ENCODE measurements at places on chromosomes 2 and 18. TPM values are rescaled to one million over a fixed set of nuclear protein-coding genes. Genes with fewer than 3 reads are reported as not detected.

DNA sequence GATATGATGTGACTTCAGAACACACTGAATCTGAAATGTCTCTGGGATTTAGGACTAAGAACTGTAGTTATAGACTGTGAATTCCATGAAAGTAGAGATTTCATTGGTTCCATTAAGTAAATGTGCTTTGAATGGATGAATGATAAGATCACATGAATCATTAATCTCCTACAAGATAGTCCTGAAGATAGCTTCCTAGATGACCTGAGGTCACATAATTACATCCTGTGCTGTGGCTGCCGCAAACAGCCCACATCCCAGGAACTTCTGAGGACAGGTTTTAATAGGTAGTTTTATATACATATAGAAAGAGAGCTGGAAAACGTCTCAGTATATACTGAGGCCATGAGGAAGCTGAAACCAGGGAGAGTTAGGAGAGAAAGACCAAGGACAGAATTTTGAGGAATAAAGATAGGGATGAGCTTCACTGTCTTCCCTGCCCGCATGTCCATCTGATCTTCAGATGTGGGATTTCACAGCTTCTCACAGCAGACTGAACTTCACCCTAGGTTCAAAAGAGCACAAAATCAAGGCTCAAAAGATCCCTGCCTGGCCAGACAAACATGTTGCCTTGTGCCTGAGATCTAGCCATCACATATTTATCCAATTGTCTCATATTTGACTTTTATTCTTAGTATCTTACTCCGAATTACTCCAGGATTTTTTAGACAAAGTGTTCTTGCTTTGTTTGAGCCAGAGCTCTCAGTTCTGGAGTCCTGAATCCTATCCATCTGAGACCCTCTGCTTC is 188.2 kb downstream of the IRS1 start:
- no peak for DNase-seq

DNA sequence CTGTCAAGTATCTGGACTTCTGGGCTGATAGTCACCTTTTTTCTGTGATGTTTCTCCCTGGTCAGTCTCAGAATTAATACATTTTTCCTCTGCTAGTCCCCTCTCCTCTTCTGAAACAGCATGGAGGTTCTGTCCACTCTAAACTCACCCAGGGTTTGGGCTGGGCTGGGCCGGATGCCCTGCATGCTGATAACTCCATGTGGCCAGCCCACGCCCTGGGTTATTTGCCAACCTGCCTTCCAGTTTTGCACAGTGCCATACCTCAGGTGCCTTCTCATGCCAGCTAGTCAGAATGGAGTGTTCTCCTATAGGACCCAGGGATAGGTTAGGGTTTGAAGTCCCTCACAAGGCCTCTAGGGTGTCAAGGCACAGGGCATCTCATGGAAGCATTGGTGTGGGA is 32.2 kb downstream of the MEX3C start:
- no peak for DNase-seq

GRCh38 chr2:233856184-233856583 is 1.8 kb upstream of the HJURP start:
- no peak for DNase-seq

- DNase-seq = no peak
Measured at GRCh38 chr18:59923539-59924196, 23.9 kb downstream of the PMAIP1 start.

- peak; percentile 19 for DNase-seq
Measured at GRCh38 chr2:10432311-10433181, 15.6 kb downstream of the ODC1 start.

GRCh38 chr18:73688851-73689711 is 458.6 kb downstream of the FBXO15 start:
- peak; percentile 49 for DNase-seq

- DNase-seq = no peak
Measured at GRCh38 chr2:133953524-133953923, 300.3 kb upstream of the MGAT5 start.

- DNase-seq = peak; percentile 58
Measured at GRCh38 chr2:196586511-196586991, 53.0 kb upstream of the CCDC150 start.

- no peak for DNase-seq
Measured at GRCh38 chr2:12486205-12487118, 230.3 kb upstream of the TRIB2 start.

GRCh38 chr2:241190291-241190981 is 2.0 kb downstream of the ANO7 start:
- no peak for DNase-seq

DNA sequence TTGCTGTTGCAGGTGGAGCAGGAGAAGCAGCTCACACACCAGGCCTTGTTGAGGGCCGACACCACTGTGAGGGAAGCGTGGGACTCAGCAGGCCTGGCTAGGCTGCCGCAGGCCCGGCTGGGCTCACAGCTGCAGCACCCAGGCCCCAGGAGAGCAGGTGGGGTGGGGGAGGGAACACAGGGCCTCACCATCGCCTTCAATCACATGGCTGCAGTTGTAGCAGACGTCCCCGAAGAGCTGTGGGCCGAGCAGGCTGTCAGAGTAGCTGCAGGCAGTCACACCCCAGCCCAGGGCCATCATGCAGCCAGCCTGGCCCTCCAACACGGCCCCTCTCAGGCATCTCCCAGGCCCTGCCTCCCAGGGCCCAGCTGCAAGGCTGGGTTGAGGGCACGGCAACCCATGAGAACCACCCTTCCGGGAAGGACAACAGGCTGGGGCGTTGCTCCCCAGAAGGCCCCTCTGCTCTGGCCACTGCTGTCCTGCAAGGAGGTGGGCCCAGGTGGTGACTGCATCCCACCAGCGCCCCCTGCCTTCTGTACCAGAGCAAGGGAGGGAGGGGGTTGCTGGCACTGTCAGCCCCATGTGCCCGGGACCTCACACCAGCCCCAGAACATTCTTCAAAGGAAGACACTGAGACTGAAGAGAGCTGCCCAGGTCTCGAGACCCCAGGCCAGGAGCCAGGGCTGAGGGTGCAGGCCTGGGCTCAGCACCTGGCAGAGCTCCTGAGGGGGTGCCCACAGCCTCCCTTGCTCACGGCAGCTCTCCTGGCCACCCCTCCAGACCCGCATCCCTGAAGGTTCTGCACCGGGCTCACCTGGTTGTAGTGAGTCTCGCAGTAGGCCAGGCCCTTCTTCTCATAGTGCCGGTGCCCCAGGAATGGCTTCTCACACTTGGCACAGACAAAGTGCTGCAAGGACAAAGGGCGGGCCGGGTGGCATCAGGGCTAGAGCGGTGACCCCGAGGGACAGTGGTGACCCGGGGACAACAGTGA is 5.6 kb upstream of the GPR17 start:
- peak; percentile 45 for DNase-seq

DNA sequence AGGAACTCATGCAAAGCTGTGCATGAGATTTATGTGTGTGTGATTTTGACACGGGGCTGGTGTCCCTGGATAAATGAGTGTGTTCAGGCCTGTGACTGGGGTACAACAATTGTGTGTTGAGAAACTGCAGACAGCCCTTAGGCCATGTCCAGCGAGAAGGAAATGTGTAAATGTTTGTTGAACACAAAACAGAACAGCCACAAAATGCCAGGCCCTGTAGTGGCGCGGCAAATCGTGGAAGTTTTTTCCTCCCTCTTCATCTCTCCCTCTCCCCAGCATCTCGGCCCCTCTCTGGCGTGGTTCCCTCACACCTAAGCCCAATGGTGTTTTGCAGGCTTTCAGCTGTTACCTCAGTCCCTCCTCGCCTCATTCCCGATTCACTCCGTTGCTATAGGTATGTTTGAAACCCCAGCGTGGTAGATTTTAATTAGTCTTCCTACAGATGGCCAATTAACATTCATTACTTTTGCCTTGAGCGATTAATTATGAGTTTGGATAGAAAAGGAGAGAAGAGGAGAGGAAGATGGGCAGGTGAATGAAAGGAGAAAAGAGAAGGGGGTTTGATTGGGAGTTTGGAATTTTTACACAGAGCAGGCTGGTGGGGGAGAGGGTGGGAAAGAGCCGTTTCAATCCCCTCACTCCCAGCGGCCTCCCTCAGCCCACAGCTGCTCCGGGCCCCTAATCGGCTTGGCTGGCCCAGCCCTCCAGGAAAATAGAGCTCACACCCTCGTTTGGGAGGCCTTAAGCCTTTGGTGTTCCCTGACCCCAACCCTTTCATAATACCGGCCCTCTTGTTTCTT is 10.8 kb downstream of the SPR start:
- no peak for DNase-seq

GRCh38 chr2:98346311-98347236 is at the start of gene CNGA3:
Gene CNGA3 (plus strand): TSS chr2:98346456. CDS start chr2:98369976, 23,520 bp downstream.
- DNase-seq = peak; percentile 38

GRCh38 chr18:40208958-40209357 is 1746.1 kb upstream of the PIK3C3 start:
- DNase-seq = no peak

GRCh38 chr2:168699844-168700417 is 102.5 kb upstream of the NOSTRIN start:
- peak; percentile 19 for DNase-seq

DNA sequence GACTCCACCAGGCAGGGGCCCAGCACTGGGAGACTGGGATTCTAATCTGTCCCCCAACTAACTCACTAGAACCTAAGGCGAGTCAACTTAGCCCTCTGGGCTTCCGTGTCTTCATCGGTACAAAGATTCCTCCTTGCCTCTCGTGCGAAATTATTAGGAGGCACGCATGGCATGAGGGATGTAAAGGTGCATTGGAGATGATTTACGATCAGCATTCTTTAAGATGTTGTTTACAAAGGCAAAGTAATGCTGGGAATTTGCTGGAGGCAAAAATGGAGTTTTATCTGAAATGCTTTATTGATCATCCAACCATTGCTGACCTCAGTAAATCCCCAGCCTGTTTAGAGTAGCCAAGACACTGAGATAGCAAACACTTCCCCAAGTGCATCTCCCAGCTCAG is 171.8 kb upstream of the KLHL29 start:
- no peak for DNase-seq

DNA sequence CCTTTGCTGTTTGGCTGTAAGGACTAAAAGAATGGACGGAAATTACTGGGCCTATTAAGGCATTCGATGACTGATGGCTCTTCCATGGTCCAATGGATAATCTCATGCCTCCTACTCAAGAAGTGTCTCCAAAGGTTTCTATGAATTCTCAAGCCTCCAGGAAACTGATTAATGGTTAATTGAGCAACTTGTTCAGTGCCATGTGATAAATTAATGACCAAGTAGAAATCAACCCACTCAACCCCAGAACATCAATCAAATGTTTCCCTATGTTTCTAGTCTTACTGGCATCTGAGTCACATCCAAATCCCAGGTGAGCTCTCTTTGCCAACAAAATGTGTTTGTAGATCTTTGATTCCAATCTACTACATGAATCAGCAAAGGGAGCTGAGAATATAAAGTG is 103.6 kb downstream of the NXPH2 start:
- DNase-seq = no peak

Gene XDH
- total RNA-seq = not detected

Gene RIT2
- total RNA-seq = not detected

Gene PPP3R1
- 46.8 TPM for total RNA-seq

Gene CCDC150
- 10.9 TPM for total RNA-seq

Gene EPB41L5
- 30.8 TPM for total RNA-seq

Gene ACMSD
- total RNA-seq = 0.34 TPM

Gene DNER
- total RNA-seq = not detected

Gene TFPI
- 1,146 TPM for total RNA-seq

Gene WBP1
- 34.3 TPM for total RNA-seq

Gene POTEI
- total RNA-seq = 0.51 TPM

Measured in dermis blood vessel endothelial cell (primary cell).